GM23338 (cell line): ENCODE measurements at places on chromosomes 2 and 18. TPM values are rescaled to one million over a fixed set of nuclear protein-coding genes. Genes with fewer than 3 reads are reported as not detected.

KCNS3 gene
- 62.4 and 80.0 TPM in 2 replicates for total RNA-seq

TXNDC2 gene
- not detected in 2 replicates for total RNA-seq

ANKRD30B gene
- not detected in 2 replicates for total RNA-seq

SERPINB3 gene
- total RNA-seq: 0.59 TPM in 1 of 2 replicates, not detected in the other

DSC2 gene
- total RNA-seq: 20.4 and 23.6 TPM in 2 replicates

REG3G gene
- total RNA-seq: not detected in 2 replicates

TCF23 gene
- total RNA-seq: 0.07 TPM in 1 of 2 replicates, not detected in the other

REG1B gene
- not detected in 2 replicates for total RNA-seq

- no peak for DNase-seq
Measured at GRCh38 chr2:60992985-60993392, 24.5 kb upstream of the PEX13 start.

DNA sequence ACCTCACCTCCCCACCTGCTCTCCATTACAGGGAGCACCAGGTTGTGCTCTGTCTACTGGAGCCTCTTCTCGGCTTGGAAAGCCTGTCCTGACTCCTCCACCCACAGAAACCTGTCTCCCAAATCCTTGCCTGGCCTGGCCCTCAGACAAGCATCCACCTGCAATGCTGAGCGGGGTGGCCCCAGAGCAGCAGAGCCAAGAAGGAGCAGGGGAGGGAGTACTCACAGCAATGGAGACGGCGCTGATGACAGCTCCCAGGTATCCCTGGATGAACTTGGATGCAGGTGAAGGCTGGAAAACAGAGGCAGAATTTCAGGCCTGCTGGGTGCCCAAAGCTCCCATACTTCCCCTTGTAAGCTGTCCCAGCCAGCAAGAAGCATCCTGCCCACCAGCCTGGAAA is 72.8 kb downstream of the SFXN5 start:
- no peak for DNase-seq

- no peak for DNase-seq
Measured at GRCh38 chr2:46193356-46193755, 103.9 kb upstream of the EPAS1 start.

GRCh38 chr2:172863341-172863740 is 127.7 kb downstream of the RAPGEF4 start:
- DNase-seq: no peak

GRCh38 chr18:30358555-30358954 is 684.0 kb downstream of the DSC3 start:
- DNase-seq: no peak

GRCh38 chr2:39266916-39267434 is 23.2 kb upstream of the CDKL4 start:
- DNase-seq: no peak

DNA sequence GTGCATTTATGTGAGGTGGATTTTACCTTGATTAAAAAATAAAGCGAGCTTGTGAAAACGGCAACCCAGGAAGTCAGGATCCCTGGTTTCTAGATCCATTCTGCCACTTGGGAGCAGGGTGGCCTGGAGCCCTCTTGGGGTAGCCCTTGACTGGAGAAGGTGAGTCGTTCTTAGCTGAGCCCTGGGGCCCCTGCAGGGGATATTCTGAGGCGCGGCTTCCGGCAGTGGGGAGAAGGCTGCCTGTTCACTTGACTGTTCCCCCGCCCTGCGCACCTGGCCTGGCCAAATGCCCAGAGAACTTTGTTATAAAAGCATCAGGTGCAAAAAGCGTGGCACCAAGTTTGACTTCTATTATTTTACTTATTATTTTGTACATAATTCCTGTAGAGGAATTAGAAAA is 221.9 kb downstream of the DYSF start:
- DNase-seq: no peak

DNA sequence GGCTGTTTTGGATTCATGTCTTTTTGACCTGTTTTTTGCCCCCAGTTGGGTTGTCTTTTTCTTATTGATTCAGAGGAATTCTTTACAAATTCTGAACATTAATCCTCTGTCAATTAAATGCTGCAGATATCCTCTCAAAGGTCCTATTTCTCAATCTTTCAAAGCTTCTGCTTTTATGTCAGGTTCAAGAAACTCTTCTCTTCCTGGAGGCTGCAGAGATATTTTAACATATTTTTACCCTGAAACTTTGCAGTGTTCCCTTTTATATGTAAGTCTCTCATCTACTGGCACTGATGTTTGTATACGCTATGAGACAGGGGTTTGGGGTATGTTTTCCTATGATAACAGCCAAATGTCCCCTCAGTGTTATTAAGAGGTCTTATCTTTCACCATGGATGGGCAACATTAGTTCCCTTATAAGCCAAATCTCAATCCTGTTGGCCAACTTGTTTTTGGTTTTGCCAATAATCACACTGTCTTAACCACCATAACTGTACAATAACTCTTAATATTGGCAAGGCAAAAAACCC is 159.3 kb downstream of the HDAC4 start:
- DNase-seq: no peak

GRCh38 chr2:85999061-85999831 is 106.4 kb downstream of the POLR1A start:
- no peak for DNase-seq

DNA sequence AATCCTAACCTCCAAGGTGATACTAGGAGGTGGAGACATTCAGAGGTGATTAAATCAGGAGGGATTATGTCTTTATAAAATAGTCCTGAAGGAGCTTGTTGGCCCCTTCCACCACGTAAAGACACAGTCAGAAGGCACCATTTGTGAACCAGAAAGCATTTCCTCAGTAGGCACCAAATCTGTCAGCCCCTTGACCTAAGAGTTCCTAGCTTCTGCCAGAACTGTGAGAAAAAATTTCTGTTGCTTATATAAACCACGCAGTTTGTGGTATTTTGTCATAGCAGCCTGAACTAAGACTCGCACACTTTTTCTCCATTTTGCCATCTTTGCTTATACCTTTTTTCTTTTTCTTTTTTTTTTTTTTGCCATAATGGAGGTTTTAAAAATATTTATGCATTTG is 18.6 kb upstream of the NARS1 start:
- DNase-seq: no peak

DNA sequence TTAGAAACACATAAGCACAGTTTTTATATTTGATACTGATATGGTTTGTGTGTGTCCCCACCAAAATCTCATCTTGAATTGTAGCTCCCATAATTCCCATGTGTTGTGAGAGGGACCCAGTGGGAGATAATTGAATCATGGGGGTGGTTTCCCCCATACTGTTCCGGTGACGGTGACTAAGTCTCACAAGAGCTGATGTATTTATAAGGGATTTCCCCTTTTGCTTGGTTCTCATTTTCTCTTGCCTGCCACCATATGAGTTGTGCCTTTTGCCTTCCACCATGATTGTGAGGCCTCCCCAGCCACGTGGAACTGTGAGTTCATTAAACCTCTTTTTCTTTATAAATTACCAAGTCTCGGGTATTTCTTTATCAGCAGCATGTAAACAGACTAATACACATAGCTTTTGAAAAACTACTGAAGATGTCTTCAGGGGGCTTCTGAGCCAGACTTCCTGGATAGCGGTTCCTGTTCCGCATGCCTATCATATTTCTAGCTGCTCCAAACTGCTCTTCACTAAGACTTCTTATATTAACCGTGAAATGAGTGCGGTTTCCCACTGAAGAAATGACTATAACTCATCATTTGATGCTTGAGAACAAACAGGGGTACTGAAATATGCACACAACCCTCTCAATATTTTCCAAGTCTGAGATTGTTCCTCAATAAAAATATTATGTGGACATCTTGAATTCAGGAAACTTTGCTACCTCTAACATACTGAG is 75.8 kb downstream of the SPHKAP start:
- no peak for DNase-seq

DNA sequence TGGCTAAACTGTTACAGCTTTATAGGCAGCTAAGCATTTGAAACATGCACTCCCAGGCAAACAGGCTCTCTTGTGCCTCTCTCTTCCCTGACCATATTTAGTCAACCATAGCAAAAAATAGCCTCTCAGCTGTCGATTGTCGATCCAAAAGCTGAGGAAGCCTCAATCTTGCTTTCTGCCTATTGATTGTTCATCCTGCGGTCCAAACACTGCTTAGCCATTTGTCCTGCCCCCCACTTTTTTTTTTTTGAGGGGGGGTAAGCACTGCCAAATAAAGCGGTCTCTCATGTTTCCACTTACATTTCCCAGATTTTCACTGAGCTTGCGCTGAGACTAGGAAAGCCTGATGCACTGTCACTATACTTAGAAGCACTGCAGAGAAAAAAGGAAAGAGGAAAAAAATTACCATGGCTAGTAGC is 90.8 kb downstream of the MIB1 start:
- peak; percentile 19 for DNase-seq

DNA sequence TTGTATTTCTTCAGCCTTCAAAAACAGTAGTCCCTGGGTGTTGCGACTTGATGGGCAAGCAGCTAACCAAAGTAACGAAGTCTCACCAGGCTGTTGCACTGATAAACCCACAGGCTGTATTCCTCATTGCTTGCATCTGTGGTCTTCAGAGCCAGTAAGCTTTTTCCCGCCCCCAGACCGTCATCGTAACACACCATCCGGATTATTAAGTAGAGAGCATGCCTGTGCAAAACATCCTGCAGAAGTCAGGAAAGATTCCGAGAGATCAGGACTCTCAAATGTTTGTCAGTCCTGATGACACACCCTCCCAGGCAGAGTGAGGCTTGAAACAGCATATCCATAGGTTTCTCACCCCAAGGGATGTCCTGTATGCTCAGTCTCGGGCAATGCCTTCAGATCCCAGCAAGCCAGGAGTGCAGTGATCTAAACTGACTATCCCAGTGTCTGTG is 15.9 kb downstream of the ITGB1BP1 start:
- DNase-seq: no peak

GRCh38 chr2:31078579-31079105 is 59.6 kb downstream of the GALNT14 start:
- no peak for DNase-seq

- DNase-seq: no peak
Measured at GRCh38 chr2:196163285-196163684, 8.1 kb downstream of the STK17B start.

DNA sequence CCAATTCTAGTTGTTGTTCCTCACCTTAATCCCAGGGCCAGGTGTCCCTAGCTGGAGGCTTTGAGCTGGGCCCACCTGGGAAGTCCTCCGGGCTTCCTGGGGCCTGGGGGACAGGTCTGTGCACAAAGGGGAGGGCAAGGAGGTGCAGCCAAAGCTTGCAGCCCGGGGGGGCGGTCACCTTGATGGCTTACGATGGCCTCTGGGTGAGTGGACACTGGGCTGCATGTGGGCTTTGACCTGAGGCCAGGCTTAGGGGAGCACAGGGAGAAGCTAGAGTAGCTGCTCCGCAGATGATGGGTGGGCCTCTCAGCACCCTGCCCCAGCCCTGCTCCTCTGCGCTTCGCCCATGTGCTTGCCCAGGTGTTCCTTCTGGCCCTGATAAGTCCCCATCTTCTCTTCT is 41.8 kb upstream of the HAAO start:
- DNase-seq: no peak

DNA sequence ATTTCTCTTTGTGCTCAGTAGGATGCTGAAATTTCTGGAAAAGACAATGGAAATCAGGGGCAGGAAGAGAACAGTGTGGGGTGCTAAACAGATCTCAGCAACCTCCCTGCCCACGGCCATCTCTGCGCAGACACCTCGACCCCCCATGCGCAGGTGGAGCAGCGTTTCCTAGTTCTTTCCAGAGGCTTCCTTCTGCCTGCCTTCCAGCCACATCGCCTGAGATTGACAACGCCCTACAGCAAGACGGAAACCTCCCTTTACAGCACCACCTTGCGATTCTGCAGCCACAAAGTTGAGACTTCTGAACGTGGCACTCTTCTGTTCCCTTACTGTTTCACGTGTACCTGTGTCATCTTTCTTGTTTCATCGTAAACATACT is 31.4 kb upstream of the CASP8 start:
- no peak for DNase-seq

DNA sequence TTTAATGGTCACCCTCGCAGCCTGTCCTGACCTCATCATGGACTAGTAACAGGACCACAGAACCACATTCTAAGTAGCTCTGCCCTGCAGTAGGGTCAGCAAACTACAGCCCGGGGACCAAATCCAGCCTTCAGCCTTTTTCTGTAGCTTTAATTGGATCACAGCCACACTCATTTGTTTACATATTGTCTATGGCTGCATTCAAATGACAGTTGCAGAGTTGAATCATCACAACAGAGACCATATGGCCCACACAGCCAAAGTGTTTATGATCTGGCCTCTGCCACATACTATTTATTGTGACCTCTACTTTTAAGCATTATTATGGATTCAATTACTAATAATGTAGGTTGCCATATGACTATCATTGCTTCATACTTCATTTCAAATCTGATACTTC is 47.7 kb downstream of the MAP3K19 start:
- no peak for DNase-seq

DNA sequence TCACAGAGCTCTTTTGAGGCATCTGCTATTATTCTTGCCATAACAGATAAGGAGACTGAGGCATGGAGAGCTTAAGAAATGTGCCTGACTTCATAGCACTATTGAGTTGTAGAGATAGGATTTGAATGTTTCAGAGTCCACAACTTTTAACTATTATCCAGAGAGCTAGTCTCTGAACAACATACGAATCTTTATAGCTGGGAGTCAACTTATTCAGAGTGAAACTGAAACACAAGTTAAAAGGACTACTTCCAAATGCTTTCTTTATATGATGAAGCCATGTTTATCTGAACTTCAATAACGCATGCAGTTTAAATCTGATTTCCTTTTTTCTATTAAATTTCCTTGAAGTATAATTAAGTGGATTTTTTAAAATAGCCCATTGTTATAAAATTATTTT is 268.8 kb downstream of the IKZF2 start:
- no peak for DNase-seq

GRCh38 chr2:143545949-143546255 is 416.7 kb downstream of the ARHGAP15 start:
- no peak for DNase-seq

- DNase-seq: no peak
Measured at GRCh38 chr2:113776949-113777348, 20.5 kb upstream of the SLC35F5 start.

DNA sequence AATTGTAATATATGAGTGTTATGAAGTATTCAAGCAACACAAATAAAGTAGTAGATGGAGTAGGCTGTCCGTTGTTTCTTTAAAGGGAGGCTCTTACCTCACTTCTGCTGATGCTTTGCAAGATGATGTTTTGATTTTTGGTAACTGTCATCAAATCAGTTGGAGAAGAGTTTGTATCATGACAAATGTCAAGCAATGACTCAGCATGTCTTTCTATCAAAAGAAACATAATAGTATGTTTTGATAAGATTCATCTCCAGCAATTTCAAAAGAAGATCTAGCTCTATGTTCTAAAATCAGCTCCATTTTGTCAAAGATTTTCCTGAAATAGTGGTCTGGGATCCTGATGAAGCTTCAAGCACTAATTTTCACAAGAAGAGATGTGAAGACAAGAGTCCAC is 25.6 kb downstream of the MAP3K19 start:
- no peak for DNase-seq

DNA sequence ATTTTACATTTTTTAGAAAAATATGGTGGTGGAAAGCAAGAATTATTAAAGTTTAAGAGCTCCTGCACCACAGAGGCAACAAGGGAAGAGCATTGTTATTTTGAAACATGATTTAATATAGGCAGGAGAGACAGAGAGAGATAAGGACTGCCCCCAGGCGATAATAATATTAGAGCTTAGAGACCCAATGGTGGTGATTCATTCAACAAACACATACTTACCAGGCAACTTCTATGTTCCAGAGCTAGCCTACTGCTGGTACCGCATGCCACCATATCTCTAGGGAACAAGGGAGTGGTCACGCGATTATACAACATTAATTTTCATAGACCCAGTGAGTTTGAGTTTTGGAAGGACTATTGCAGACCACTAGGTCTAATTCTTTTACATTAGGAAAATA is 327.8 kb upstream of the SOX11 start:
- DNase-seq: no peak
